T-helper 17 cell (primary cell): ENCODE measurements at places on chromosomes 4 and X.

DNA sequence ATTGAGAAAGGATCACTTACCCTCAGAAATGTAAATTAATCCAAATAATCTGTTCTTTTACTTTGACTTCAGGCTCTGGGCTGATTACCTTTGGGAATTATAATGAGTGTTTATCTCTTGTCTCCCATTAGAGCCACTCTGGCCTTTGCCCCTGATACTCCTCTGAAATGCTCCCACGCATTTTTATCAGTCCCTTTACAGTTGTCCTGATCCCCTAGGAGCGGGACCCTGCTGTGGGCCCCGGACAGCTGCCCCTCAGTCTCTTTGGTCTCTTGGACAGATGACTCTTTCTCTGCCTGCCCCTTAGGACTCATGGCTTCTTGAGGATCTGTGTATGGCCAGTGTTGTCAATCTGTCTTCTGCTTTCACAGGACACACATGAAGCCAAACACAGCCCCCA is 1.0 kb upstream of the TRIM75 start:
- H3K4me1 ChIP-seq, result no peaks in the 10 kb centered on the region
- no peak for DNase-seq

- H3K4me1 ChIP-seq, result no peaks in the 10 kb centered on the region
- no peak for DNase-seq
- H3K27me3 ChIP-seq, result no peaks in the 10 kb centered on the region
- no peak overlapping the region for H3K27ac ChIP-seq
- H3K36me3 ChIP-seq, result no peaks in the 10 kb centered on the region
Measured at GRCh38 chr4:167890226-167890625, 202.1 kb upstream of the ANXA10 start.

- peaks cover 4% of the 10 kb centered on the region for H3K27me3 ChIP-seq
- H3K4me1 ChIP-seq, result peaks cover 17% of the 10 kb centered on the region
- no peak for DNase-seq
- H3K27ac ChIP-seq, result peak overlapping the region; percentile 24
- no peaks in the 10 kb centered on the region for H3K36me3 ChIP-seq
- peak overlapping the region; percentile 89 for H3K4me3 ChIP-seq
Measured at GRCh38 chrX:53288189-53288588, 6.8 kb upstream of the IQSEC2 start.

GRCh38 chr4:95599777-95600400 is 51.1 kb upstream of the UNC5C start:
- H3K27me3 ChIP-seq, result no peaks in the 10 kb centered on the region
- DNase-seq, result no peak
- no peaks in the 10 kb centered on the region for H3K36me3 ChIP-seq
- no peak overlapping the region for H3K4me3 ChIP-seq

GRCh38 chr4:138062929-138063328 is 179.2 kb downstream of the SLC7A11 start:
- no peaks in the 10 kb centered on the region for H3K36me3 ChIP-seq
- no peaks in the 10 kb centered on the region for H3K4me1 ChIP-seq
- no peak overlapping the region for H3K27ac ChIP-seq
- no peaks in the 10 kb centered on the region for H3K27me3 ChIP-seq
- no peak overlapping the region for H3K4me3 ChIP-seq

GRCh38 chrX:120036704-120037103 is 40.8 kb downstream of the RHOXF2B start:
- H3K36me3 ChIP-seq, result no peaks in the 10 kb centered on the region
- no peak for DNase-seq
- no peaks in the 10 kb centered on the region for H3K27me3 ChIP-seq

- H3K27me3 ChIP-seq, result no peaks in the 10 kb centered on the region
- no peak overlapping the region for H3K27ac ChIP-seq
- no peak for DNase-seq
- no peak overlapping the region for H3K4me3 ChIP-seq
- H3K36me3 ChIP-seq, result no peaks in the 10 kb centered on the region
Measured at GRCh38 chr4:184778325-184778724, 44.4 kb upstream of the CENPU start.

GRCh38 chr4:123412091-123412505 is 15.5 kb downstream of the SPRY1 start:
- no peak overlapping the region for H3K27ac ChIP-seq
- peaks cover 11% of the 10 kb centered on the region for H3K4me1 ChIP-seq
- peaks cover 7% of the 10 kb centered on the region for H3K27me3 ChIP-seq

DNA sequence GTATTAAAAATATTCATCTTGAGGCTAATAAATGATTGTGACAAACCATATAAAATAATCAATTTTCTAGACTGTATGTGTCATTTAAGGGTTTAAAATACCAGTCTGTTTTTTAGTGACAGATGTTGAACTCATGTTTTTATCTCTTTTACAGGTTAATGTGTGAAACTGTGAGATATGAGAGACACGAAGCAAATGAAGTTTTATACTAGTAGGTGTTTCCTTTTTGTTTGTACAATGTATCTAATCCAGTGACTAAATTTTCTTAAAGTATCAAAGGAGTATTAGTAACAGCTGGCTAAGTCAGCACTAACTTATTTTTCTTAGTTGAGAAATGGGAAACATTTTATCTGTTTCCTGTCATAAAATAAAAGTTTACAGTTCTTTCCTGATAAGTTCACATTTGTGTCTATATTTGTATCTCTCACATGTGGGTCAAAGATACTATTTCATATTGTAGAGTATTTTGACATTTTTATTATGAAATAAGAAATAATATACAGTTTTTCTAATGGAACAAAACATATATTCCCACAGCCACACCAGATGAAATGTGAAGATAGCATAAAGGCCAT is 90.3 kb downstream of the RAPGEF2 start:
- H3K4me3 ChIP-seq, result no peak overlapping the region
- no peak for DNase-seq
- no peaks in the 10 kb centered on the region for H3K27me3 ChIP-seq
- H3K27ac ChIP-seq, result no peak overlapping the region

- no peaks in the 10 kb centered on the region for H3K27me3 ChIP-seq
- no peak overlapping the region for H3K4me3 ChIP-seq
- H3K4me1 ChIP-seq, result no peaks in the 10 kb centered on the region
- H3K27ac ChIP-seq, result no peak overlapping the region
- DNase-seq, result no peak
Measured at GRCh38 chrX:69031181-69031580, 134.1 kb downstream of the PJA1 start.

DNA sequence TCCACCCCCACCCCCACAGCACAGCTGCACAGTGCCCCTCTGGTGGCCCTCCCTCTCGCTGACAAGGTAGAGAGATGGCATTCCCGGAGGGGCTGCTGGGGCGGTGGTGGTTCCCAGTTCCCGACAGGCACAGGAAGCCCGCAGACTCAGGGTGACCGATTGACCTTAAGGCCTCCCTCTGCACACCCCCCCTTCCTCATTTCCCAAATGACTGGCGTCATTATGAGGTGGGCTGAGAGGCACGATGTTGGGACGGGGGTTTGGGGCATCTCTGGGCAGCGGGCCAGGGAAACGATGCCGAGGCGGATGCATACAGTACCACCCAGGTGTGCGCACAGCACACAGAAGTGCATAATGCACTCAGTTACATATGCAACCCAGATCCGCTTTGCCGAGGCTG is 3.5 kb upstream of the TIMP1 start:
- no peak for DNase-seq
- peaks cover 2% of the 10 kb centered on the region for H3K36me3 ChIP-seq
- H3K4me1 ChIP-seq, result peaks cover 24% of the 10 kb centered on the region
- no peaks in the 10 kb centered on the region for H3K27me3 ChIP-seq

DNA sequence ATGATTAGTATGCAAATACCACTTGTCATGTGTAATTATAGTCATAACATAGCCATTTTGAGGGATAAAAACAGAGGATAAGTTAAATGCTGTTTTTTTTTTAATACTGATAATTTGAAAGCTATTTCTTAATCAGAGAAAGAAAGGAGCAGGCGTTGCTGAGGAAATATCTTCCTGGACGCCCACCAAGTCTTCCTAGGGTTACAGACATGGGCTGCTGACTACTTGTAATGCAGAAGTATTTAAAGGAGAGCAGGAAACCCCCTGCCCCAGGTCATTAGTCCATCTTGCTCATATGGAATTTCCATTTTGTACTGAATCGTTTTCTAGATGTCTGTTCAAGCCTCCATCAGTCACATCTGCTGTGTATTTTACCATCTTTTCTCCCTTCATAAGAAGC is 176.2 kb downstream of the ADGRL3 start:
- no peaks in the 10 kb centered on the region for H3K36me3 ChIP-seq
- no peaks in the 10 kb centered on the region for H3K27me3 ChIP-seq
- no peak overlapping the region for H3K27ac ChIP-seq
- no peak for DNase-seq

GRCh38 chr4:83709627-83710026 is 173.7 kb downstream of the GPAT3 start:
- peaks cover 47% of the 10 kb centered on the region for H3K27me3 ChIP-seq
- DNase-seq, result no peak
- H3K4me3 ChIP-seq, result no peak overlapping the region
- no peaks in the 10 kb centered on the region for H3K36me3 ChIP-seq
- no peaks in the 10 kb centered on the region for H3K4me1 ChIP-seq

- no peak overlapping the region for H3K4me3 ChIP-seq
- H3K36me3 ChIP-seq, result no peaks in the 10 kb centered on the region
- H3K27ac ChIP-seq, result peak overlapping the region; percentile 81
- no peak for DNase-seq
- peaks cover 10% of the 10 kb centered on the region for H3K4me1 ChIP-seq
- H3K27me3 ChIP-seq, result no peaks in the 10 kb centered on the region
Measured at GRCh38 chrX:24498975-24499374, 33.9 kb downstream of the PDK3 start.

DNA sequence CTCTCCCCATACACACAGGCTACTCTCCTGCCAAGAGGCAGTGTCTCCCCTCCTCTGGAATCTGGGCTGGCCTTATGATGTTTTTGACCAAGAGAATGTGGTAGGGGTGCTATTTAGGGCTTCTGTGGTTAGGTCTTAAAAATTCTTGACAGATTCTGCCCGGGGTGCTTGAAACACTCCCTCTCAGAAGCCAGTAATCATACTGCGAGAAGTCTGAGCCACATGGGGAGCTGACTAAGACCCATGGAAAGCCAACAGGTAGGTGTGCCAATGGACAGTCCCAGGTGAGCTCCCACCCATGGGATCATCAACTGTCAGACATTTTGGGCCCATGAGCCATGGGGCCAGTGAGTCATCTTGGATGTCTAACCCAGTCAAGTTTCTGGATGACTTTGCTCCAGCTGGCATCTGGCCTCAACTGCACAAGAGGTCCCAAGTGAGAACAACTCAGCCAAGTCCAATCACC is 315.7 kb downstream of the FBXW7 start:
- H3K36me3 ChIP-seq, result no peaks in the 10 kb centered on the region
- DNase-seq, result no peak
- H3K4me1 ChIP-seq, result peaks cover 9% of the 10 kb centered on the region
- H3K4me3 ChIP-seq, result no peak overlapping the region
- no peaks in the 10 kb centered on the region for H3K27me3 ChIP-seq

GRCh38 chrX:7191681-7192110 is 43.7 kb upstream of the PUDP start:
- no peak overlapping the region for H3K4me3 ChIP-seq
- peaks cover 2% of the 10 kb centered on the region for H3K4me1 ChIP-seq
- no peak overlapping the region for H3K27ac ChIP-seq
- H3K27me3 ChIP-seq, result no peaks in the 10 kb centered on the region

DNA sequence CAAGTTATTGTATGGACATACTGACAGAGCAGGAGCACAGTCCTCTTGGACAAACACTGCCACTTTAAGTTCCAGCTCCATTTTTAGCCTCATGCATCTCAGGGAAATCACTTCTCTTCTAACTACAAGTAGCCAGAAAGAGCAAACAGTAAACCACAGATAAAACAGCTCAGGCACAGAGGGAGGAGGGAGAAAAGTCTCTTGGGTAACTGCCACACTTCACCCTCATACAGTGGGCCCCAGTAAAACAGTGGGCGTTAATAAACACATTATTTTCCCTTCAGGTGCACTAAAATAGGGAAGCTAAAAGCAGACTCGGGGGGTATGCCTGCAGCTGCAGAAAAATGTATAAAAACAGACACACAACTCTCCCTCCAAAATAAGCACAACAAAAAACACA is 21.6 kb downstream of the CD38 start:
- H3K4me1 ChIP-seq, result peaks cover 5% of the 10 kb centered on the region
- H3K27ac ChIP-seq, result no peak overlapping the region
- peaks cover 18% of the 10 kb centered on the region for H3K27me3 ChIP-seq

- H3K36me3 ChIP-seq, result no peaks in the 10 kb centered on the region
- DNase-seq, result no peak
- H3K27ac ChIP-seq, result no peak overlapping the region
- H3K27me3 ChIP-seq, result no peaks in the 10 kb centered on the region
- H3K4me1 ChIP-seq, result peaks cover 19% of the 10 kb centered on the region
- no peak overlapping the region for H3K4me3 ChIP-seq
Measured at GRCh38 chr4:15013585-15013984, 11.3 kb downstream of the CPEB2 start.

GRCh38 chrX:71221145-71221544 is 1.9 kb upstream of the GJB1 start:
- H3K4me3 ChIP-seq, result no peak overlapping the region
- H3K36me3 ChIP-seq, result no peaks in the 10 kb centered on the region
- no peak overlapping the region for H3K27ac ChIP-seq
- no peaks in the 10 kb centered on the region for H3K27me3 ChIP-seq
- no peak for DNase-seq

DNA sequence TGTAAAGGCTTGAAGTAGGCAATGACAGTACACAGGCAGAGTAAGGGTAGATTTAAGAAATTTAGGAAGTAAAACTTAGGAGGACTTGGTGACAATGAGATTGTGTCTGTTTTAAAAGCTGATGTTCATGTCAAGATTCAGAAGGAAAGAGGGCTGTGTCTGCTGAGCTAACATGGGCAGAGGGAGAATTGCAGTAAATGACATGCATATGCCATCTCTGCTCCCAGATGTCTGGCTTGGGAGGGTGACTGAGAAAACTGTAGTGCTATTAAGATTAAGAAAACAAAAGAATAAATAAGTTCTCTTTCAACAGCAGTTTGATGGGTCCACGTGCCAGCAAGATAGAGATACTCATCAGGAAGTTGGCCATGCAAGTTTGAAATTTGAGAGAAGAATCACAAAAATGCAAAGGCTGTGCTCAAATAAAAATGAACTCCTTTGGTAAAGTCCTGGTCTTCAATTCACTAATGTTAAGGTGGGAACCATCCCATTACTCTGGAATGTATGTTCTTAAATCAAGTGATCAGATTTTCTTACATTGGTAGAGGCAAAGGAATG is 7.2 kb downstream of the NFXL1 start:
- no peak for DNase-seq
- no peak overlapping the region for H3K27ac ChIP-seq
- H3K36me3 ChIP-seq, result peaks cover 9% of the 10 kb centered on the region
- H3K4me3 ChIP-seq, result no peak overlapping the region

- no peaks in the 10 kb centered on the region for H3K27me3 ChIP-seq
- no peaks in the 10 kb centered on the region for H3K36me3 ChIP-seq
- H3K4me3 ChIP-seq, result no peak overlapping the region
- DNase-seq, result no peak
Measured at GRCh38 chr4:20046179-20046578, 205.5 kb upstream of the SLIT2 start.

GRCh38 chr4:8379771-8380170 is 60.8 kb downstream of the ACOX3 start:
- H3K27me3 ChIP-seq, result no peaks in the 10 kb centered on the region
- DNase-seq, result no peak
- no peak overlapping the region for H3K27ac ChIP-seq
- H3K4me3 ChIP-seq, result no peak overlapping the region
